ENCODE measurements at places on chromosomes 5 and 9.
A peak's percentile ranks its signal among the peaks of the same experiment; 100 is the strongest.

- no peak for DNase-seq
Observed at GRCh38 chr5:143037071-143037470, 266.9 kb downstream of the ARHGAP26 start.

DNA sequence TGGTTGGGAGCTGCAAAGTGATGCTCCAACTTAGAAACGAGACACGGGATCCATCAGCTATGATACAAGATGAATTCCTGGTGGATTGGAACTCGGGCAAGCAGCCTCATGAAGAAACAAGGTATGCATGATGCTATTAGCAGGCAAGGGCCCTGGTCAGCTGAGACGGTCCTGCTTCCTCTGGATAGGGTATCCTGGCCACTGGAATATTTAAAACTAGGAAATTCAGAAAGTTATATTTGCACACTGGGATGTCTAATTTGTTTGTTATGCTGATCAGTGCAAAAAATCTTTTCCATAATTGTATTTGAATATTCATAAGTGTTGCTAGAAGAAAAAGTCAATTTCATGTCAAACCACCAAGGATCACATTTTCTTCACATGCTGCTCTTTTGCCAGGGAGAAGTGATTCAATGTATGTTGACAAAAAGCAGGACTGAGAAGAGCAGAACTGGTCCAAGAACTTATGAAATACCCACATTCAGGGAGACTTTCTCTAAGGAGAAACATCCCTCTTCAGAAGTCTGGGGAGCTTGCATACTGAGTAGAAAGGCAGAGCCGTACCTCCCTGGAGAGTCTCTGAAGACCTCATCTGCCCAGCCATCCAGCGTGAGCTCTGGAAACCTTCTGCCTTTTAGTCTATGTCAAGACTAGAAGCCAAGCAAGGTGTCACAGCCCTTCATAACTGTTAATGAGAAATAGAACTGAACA lies 6.7 kb upstream of the NXNL2 start:
- no peak for DNase-seq

DNA sequence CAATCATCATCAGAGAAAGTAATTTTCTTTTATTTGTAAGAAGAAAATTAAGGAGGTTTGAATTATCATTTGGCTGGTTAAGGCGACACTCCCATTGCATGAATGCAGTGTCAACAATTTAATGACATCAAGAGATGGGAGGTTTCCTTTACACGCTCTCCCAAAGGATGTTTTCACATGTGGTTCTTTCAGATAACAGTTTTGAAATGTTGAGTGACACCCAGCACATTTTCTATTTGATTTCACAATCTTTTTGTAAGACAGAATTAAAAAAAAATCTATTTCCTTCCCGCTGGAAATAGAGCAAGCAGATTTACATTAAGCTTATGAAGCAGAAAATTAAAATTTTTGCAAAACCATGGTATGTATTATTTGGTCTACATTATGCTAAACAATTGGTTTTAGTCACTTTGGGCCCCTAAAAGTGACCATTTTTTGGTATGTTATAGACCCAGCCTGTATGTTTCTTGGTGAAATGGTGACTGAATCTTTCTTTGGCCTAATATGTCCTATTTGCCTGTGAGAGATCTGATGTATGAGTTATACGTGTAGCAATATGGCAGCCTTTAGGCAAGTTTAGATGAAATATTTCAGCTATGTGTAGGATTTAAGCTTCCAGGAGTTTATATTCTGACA lies 18.9 kb upstream of the ANKRD55 start:
- peak; percentile 83 for DNase-seq

- no peak for DNase-seq
Observed at GRCh38 chr5:169410996-169411783, 110.3 kb upstream of the SLIT3 start.

DNA sequence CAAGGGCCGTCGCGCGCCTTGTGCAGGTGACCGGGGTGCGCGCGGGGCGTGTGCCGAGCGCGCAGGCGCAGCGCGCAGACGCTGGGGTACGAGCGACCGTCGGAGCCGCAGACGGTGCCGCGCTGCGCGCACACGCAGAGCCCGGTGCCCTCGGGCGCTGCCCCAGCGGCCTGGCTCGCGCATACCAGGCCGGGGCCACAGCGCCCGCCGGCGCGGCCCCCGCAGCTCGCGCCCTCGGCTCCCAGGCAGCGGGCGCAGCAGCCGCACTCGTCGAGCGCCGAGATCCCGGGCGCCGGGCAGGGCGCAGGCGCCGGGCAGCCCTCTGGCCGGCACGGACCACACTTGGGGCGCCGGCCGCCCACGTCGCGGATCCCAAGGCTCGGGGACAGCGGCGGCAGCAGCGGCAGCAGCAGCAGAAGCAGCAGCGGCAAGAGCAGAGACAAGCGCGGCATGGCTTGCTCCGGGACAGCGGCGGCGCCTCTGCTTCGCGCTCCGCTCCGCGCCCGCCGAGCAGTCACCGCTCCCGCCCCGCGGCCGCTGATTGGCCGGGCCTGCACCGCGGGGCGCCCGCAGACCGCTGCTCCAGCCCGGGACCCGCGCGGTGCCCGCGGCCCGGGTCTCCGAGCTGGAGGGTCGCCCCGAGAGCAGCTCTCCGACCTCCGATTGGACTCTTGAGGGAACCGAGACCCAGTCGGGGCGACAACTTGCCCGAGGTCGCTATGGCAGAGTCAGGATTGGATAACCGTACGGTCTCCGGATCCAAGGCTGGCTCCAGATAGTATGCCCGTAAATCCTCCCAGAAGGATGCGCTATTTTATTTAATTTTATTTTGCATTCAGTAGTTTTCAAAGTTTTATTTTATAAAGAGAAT lies at the start of gene IGFBPL1:
Gene IGFBPL1 (minus strand): TSS at position 482 of the 871 bp plus-strand sequence. CDS start 30 bp downstream, at position 452.
- DNase-seq: peak; percentile 29

- DNase-seq: peak; percentile 78
Observed at GRCh38 chr9:98117984-98118639, 910 bp downstream of the TRIM14 start.

DNA sequence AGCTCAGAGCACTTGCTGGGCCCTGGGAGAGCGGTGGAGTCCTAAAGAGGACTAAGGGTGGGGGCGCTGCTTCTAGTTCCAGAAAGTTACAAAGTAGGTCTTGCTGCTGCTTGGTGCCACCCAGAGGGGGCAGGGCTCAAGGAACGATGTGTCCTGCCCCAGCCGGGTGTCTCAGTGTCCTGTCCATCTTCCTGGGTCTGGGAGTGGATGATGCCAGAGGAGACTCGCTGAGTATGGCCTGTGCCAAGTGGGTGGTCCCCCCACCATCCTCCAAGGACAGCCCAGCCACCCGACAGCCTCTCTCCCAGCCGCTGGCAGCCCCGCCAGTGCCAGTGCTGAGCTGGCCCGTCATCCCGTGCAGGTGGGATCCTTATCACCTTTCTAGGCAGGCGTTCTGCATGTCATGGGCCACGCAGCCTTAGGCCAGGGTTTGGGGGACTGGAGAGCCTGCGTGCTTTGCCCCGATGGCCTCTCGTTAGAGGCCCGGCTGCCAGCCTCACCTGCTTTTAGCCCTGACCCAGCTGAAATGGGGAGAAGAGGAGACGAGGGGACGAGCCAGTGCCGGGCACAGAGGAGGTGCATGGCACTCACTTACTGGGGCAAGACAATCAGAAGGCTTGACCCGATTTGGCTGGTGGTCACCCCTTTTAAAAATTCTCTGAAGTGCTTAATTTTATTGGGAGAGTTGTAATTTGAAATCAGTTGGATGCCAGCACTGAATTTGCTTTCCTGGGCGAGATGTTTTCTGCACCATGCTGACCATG lies 5.6 kb downstream of the WNK2 start:
- DNase-seq: no peak

DNA sequence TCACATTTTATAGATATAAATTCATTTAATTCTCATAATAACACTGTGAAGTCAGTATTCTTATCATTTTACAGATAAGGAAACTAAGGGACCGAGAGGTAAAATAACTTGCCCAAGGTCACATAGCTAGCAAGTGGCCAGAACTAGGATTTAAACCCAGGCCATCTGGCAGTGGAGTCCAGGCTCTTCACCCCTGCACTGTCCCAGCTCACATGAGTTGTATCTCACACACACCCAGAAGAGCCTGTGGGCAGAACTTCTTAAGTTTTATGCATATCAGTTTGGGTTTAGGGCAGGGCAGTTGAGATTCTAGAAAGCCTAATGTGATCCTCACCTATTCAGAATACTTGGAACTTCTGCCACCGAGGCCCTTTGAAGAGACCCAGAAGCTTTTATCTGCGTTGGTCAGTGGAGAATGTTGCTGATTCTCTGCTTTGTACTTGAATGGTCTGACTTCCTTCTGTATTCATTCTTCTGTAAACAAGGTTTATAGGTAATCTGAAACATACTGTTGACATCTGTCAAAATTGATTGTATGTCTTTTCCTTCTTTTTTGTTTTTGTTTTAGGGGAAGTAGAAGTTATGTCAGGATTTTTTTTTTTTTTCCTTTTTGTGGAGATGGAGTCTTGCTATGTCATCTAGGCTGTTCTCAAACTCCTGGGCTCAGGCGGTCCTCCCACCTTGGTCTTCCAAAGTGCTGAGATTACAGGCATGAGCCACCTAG lies 75.8 kb downstream of the KIAA1958 start:
- DNase-seq: no peak
